DMS153 (cell line): ENCODE measurements at places on chromosomes 11 and 22.

- DNase-seq, result no peak
These were observed 1077.3 kb downstream of the OPCML start for GRCh38 chr11:132455044-132455443.

DNA sequence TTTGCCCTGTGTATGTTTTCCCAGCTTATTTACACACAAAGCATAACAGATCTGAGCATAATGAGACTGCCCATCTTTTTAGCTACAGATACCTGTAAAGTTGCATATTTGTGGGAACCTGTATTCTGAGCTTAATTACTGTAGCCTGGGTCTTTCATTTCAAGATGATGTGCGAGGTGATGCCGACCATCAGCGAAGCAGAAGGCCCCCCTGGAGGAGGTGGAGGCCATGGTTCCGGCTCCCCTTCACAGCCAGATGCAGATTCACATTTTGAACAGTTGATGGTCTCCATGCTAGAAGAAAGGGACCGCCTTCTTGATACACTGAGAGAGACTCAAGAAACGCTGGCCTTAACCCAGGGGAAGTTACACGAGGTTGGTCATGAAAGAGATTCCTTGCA lies 1.5 kb downstream of the PPFIA1 start:
- no peak for DNase-seq

GRCh38 chr11:8335186-8335585 lies 71.5 kb upstream of the LMO1 start:
- DNase-seq, result no peak

GRCh38 chr22:47064416-47064815 lies 302.0 kb downstream of the TBC1D22A start:
- DNase-seq, result no peak

GRCh38 chr11:121159741-121160140 lies 58.7 kb downstream of the TECTA start:
- DNase-seq, result no peak

DNA sequence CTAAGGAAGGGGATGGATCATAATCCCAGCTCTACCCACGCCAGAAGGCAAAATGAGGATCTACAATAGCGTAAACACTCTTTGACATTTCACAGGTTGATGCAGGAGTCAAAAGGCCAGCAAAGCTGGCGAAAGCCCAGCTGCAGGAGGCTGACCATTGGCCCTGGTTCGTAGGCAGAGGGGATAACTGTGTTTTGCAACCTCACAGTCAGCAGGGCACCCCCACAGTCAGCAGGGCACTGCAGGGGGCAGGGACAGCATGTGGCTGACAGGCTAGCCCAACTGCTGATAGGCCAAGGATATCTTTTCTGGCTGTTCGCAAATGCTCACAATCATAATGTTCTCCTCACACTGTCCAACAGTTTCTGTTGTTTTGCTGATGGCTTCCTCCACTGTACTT lies 372.7 kb downstream of the BUD13 start:
- DNase-seq, result no peak

DNA sequence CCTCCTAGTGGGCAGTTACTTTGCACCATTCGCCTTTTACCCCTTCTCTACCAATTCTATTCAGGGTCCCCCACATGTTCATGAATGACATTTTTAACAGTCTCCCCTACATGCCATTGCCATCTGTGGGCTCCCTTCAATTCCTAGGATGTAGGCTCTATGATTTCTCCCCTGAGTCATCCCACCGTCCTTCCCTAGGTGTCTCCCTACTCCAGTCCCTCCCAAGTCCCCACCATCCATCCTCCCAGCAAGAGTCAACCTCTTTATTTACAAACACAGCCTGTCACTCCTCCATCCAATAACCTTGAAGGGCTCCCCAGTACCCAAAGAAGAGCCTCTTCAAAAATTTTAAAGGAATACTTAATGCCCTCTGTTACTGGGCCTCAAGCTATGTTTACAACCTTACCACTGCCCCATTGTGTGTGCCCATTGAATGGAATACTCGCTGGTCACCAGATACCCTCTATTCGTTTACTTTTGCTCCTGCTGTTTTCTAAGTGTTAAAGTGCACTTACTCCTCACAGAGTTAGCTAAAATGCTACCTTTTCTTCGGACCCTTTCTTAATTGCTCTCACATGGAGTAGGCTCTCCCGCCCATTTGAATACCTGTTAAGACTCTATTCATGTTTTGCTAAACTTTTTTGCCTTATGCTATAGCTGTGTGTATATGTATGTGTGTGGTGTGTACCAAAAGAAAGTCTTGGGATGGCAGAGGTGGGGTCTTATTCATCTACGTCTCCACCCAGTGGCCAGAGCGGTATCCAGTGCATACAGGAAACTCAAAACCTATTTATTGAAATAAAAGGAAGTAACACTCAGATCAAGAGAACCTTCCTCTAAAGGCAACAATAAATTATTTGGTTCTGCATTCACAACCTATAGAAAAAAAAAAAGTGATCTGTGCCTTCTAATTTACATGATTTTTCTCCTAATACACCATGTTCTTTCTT lies 235.8 kb upstream of the CCDC90B start:
- peak; percentile 52 for DNase-seq

GRCh38 chr11:66071381-66071801 lies 1.3 kb downstream of the PACS1 start:
- DNase-seq, result no peak

DNA sequence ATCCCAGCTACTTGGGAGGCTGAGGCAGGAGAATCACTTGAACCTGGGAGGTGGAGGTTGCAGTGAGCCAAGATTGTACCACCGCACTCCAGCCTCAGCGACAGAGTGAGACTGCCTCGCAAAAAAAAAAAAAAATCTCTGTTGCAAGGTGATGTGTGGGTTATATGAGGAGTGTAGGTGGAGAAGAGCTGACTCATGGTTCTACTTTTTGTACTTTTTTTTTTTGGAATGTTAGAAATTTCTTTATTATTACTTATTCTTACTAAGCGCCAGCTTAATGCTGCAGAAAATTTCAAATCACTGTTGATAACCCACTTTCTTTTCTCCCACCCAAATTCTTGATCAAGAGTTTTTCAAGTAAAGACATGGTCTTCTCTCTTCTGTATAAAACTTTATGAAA lies 29.6 kb upstream of the DNAJB13 start:
- no peak for DNase-seq

GRCh38 chr11:12386309-12386708 lies 8.9 kb downstream of the PARVA start:
- DNase-seq, result no peak

GRCh38 chr11:24934733-24935439 lies 438.0 kb downstream of the LUZP2 start:
- DNase-seq, result no peak

- DNase-seq, result no peak
These were observed 8.2 kb downstream of the TRPM5 start for GRCh38 chr11:2436013-2436520.

DNA sequence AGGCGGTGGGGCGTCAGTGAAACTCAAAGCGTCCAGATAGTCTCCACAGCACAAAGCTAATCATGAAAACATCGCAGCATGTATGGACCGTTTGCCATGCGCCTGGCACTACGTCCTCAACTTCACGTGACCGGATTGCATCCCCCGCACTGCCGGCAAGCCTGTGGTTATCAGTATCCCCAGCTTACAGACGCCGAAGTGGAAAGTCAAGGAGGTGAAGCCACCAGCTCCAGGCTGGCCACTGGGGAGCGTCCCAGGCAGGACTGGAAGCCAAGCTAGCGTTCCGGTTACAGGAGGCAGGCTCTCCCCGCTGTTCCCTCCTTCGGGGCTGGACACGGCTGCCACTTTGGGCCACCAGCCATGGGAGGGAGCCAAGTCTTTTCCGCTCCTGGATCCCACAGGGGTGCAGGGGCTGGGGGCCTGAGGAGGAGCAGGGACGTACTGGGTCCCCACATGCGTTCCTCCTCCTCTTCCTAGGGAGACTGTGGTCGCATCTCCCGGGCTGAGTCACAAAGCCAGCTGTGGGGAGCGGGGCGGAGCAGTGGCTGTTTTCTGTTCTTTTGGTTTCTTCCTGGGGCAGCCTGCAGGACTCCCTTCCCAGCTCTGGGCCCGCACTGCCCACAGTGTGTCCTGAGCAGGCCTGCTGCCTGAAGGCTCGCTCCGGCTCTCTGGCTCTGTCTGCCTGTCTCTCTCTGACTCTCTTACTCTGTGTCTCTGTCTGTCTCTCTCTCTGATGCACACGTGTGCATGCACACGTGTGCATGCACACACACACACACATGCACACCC lies 4.3 kb upstream of the OSBPL5 start:
- no peak for DNase-seq

- no peak for DNase-seq
These were observed 22.2 kb upstream of the NAP1L4 start for GRCh38 chr11:3014057-3014938.

GRCh38 chr11:116364348-116364747 lies 408.4 kb downstream of the BUD13 start:
- DNase-seq, result no peak

DNA sequence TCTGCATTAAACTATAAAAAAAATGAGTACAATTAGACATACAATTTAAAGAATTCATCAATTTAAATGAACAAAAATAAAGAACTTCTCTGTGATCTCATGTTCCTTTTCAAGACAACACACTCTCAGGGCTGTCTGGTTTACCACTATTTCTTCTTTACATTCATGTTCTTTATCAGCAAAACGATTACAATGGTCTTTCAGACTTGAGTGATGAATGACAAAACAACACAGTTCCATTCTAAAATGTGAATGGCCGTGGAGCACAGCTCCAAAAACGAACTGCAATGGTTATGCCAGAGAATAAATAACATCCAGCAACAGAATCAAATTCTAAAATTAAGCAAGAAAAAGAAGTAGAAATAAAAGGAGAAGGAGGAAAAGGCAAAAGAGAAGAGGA lies 113.1 kb downstream of the CADM1 start:
- DNase-seq, result no peak

DNA sequence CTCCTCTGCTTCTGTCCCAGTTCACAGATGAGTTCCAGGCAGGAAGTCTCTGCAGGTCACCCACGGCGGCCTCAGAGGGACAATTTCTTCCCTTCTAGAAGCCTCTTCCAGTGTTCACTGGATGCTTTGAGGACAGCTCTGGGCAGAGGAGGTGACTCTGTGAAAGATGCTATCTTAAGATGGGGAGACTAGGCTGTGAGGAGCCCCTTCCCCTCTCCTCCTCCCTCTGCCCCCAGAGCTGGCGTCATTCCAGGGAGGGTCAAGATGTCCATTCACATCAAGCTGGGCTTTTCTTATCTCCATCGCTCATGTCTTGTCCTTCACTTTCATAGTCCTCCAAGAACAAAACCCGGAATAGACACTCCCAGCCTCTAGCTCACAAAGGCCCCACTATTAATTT lies 3.3 kb downstream of the APLNR start:
- no peak for DNase-seq

GRCh38 chr11:12765428-12765827 lies 91.2 kb downstream of the TEAD1 start:
- peak; percentile 64 for DNase-seq

DNA sequence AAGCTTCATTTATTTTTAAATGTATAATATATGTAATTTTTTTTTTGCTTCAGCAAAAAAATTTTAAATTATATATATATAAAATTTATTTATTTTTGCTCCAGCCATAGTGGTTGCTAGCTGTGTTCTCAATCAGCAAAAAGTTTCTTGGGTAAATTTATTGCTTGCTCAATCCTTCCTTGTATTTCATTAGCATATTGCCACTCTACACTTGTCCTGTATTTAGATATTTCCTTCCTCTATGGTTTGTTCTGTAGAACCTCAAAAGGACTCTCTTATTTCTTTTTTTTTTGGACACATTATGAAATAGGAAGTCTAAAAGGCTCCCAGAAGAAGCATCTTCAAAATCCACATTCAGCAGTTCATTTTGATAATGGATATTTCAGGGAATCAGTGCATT lies 2.3 kb downstream of the PTPRJ start:
- no peak for DNase-seq

DNA sequence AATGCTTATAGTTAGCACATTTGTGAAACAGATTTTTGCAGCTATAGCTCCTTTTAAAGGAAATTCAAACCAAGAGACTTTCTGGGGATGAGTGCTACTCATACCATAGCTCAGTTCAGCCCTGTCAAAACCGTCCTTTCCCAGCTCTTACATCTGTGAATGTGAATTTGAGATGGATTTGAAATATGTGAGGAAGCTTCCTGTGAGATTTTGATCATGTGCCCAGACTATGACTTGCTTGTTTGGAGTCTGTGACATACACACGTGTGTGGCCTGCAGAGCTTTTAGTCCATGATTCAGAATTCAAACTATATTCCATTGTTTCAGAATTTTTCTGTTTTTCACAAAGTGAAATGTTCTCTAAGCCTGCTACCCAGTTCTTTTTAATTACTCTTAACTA lies 4.4 kb upstream of the MMP1 start:
- DNase-seq, result no peak

GRCh38 chr11:89381094-89381493 lies 110.1 kb downstream of the NOX4 start:
- DNase-seq, result no peak

DNA sequence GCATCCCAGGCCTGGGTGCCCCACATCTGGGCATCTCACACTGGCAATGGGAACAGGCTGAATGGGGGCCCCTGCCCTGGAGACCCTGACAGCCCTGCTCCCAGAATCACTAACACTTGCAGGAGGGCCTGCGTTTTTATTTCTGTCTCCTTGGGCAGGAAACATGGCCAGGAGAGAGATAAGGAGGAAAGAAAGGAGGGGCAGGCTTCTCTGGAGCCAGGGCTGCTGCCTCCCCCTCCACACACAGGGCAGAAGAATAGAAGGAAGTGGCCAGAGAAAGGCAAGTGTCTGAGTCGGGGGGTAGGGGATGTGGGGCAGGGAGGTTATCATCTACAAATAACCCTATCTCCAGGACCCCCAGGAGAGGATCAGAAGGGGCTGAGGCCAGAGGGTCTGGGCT lies 25.5 kb upstream of the TSPAN18 start:
- DNase-seq, result no peak

GRCh38 chr11:130580891-130581492 lies 132.5 kb downstream of the ADAMTS15 start:
- no peak for DNase-seq

DNA sequence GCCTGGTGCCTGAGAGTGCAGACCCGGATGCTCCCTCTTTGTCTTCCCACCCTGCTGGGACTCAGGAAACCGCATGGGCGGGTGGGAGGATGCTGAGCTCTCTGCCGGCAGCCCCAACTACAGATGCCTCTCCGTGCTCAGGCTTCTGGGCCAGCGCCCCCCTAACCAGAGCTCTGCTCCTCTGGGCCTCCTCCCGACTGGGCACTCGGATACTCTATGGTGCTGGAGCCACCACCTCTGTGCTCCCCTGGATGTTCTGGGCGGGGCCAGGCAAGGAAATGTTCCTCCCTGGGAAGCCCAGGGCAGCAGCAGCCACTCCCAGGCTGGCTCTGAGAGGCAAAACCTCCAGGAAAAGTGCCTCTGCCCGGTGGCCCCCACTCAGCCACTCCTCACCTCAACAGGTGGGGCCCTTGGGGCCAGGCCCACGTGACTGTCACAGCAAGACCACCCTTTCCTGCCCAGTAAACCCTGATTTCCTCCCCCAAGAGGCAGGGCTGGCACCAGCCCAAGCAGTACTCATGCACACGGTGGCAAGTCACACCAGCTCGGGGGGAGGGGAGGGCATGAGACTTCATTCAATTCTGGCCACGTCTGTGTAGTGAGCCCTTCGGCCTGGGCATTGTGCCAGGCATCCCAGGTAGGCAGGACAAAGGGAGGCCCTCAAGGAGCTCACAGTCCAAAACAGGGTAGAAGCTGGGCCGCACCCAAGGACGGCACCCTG lies 54.7 kb upstream of the TCF20 start:
- no peak for DNase-seq

GRCh38 chr11:102111011-102111786 lies 952 bp downstream of the YAP1 start:
- no peak for DNase-seq
